ENCODE measurements at places on chromosomes 2 and 18.
A peak's percentile ranks its signal among the peaks of the same experiment; 100 is the strongest.

- no peak for DNase-seq
- no peaks in the 10 kb centered on the region for H3K36me3 ChIP-seq
- no peak overlapping the region for H3K4me3 ChIP-seq
- no peaks in the 10 kb centered on the region for H3K4me1 ChIP-seq
- no peak overlapping the region for H3K27ac ChIP-seq
These were observed 59.9 kb upstream of the PID1 start for GRCh38 chr2:229330952-229331351.

DNA sequence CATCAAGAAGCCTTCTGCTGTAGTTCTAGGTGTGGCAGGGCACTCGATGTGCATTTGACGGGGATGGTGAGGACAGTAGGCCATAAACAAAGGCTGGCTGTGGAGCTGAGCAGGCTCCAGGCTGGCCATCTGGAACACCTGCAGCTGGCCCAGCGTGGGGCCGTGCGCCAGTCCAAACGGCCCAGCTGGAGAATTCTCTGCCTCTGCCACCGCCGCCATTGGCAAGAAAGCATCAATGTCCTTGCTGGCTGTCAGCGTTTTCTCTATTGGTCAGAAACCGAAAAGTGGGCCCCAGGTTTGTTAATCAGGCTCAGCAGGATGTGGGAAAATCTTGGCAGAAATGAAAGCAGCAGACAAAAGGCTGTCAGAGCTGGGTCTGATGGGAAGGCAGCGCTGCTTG, 24.0 kb upstream of the CTIF start:
- H3K4me3 ChIP-seq, result no peak overlapping the region
- no peaks in the 10 kb centered on the region for H3K4me1 ChIP-seq
- no peak for DNase-seq
- no peak overlapping the region for H3K27ac ChIP-seq

GRCh38 chr2:100289020-100289419, 33.3 kb downstream of the LONRF2 start:
- no peak for DNase-seq
- peaks cover 16% of the 10 kb centered on the region for H3K4me1 ChIP-seq
- no peak overlapping the region for H3K27ac ChIP-seq
- no peaks in the 10 kb centered on the region for H3K27me3 ChIP-seq

DNA sequence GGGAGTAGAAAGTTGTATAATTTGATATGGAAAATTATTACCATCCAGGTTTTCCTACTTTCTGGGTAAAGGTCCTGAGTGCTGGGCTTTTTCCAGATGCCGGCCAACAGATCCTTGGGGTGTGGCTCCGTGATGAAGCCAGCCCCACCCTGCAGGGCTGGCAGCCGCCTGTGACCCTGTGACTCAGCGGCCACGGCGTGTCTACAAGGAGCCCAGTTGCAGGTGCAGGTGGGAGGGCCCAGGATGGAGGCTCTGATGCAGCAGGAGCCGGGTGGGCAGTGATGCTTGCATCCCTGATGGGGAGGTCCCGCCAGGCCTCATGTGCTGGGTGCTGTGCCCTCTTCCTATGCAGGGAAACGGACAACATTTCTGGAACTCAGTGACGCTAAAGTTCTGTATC, 96.0 kb upstream of the ALKAL2 start:
- H3K27me3 ChIP-seq, result no peaks in the 10 kb centered on the region
- no peak for DNase-seq
- no peaks in the 10 kb centered on the region for H3K36me3 ChIP-seq
- no peak overlapping the region for H3K27ac ChIP-seq
- no peaks in the 10 kb centered on the region for H3K4me1 ChIP-seq

DNA sequence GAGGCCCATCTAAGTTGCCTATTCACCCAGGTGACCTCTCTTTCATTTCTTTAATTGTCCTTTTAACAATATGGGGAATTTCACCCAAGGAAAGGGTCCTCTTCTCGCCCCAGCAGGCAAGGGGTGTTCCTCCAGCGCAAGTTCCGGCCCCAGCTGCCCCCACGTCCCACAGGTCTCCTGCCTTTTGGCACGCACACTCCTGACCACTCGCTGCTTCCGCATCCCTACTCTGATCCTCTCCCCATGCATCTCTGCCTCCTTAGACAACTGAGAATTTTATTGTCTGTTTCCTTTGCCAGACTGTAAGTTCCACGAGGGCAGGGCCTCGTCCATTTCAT, 684 bp upstream of the ARPC2 start:
- DNase-seq, result no peak
- peak overlapping the region; percentile 97 for H3K4me3 ChIP-seq
- peaks cover 4% of the 10 kb centered on the region for H3K27me3 ChIP-seq
- H3K4me1 ChIP-seq, result peaks cover 12% of the 10 kb centered on the region

DNA sequence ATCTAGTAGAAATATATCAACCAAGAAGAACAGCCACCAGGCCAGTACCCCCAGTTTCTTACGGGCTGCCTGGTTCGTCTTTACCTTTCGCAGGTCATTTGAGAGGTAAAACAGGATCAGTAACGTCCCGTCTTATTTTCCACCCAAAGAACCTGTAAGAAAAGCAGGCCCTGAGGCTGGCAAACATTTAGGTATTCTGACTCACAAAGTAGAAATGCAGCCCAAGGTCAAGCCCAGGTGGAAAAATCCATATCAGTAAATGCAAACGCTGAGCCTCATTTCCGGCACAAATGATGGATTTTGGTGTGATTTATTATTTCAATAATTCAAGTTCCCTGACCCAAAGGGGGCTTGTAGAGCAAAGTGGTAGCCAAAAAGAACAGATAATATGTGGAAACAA, 171.2 kb downstream of the ZNF516 start:
- no peak overlapping the region for H3K27ac ChIP-seq
- H3K27me3 ChIP-seq, result peaks cover 6% of the 10 kb centered on the region
- no peaks in the 10 kb centered on the region for H3K36me3 ChIP-seq
- no peaks in the 10 kb centered on the region for H3K4me1 ChIP-seq
